IMR-90 (cell line): ENCODE measurements at places on chromosomes 5 and 9. TPM values are rescaled to one million over a fixed set of nuclear protein-coding genes. Genes with fewer than 3 reads are reported as not detected.
A peak's percentile ranks its signal among the peaks of the same experiment; 100 is the strongest.

- peak; percentile 68 for DNase-seq
These were observed 77.4 kb downstream of the ZNF618 start for GRCh38 chr9:113953531-113953930.

DNA sequence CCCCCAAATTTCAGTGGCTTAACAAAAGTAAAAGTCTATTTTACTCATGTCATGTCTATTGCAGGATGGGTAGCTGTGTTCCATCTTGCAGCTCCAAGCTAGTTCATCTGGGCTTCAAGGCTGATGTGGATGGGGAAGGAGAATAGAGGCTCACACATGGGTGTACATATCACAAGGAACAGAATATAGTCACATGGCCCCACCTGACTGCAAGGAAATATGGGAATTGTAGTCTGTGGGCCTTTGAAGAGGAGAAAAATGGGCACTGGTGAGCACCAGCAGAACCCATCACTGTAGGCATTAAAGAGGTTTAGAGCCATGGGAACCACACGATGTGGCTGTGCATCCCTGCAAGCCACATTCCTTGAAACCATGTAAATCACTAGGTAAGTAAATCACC is 17.9 kb upstream of the TRIO start:
- DNase-seq = no peak

- DNase-seq = no peak
These were observed 114.8 kb downstream of the RGS3 start for GRCh38 chr9:113578279-113578865.

GRCh38 chr9:7570107-7570720 is 229.4 kb downstream of the DMAC1 start:
- peak; percentile 33 for DNase-seq

- no peak for DNase-seq
These were observed 163.4 kb downstream of the FER start for GRCh38 chr5:108911055-108911454.

GRCh38 chr9:106639873-106640568 is 222.9 kb upstream of the ZNF462 start:
- no peak for DNase-seq

- DNase-seq = no peak
These were observed 54.9 kb downstream of the FGF1 start for GRCh38 chr5:142630927-142631539.

- no peak for DNase-seq
These were observed 351.7 kb downstream of the ARRDC3 start for GRCh38 chr5:91031402-91031752.

DNA sequence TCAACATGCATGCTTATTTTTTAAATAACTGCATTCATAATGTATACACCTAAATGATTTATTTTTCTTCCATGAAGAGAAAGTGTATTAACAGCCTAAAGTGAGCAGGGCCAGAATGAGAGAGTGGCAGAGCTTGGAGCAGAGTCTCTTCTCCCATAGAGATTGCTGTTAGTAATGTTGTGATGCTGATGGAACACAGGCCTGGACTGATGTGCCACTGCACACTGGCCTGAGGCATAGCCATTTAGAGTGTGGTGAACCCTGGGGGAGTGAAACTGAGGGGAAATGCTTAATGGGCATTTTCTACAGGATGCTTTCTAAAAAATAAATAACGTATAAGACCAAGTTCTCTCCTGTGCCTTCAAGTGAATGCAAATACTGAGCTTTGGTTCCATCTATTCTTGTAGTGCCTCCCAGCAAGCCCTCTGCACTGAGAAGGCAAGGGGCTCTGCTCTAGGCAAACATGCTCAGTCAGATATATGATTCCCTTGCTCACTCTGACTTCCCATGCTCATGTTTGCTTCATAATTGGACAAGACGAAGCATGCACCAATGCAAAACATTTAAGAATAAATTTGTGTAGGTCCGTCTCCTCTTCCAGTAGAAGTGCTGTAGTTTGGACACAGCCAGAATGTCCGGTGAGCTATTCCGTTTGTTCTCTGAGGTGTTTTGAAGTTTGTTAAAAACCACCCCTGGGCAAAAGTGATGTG is 185.7 kb downstream of the PBX3 start:
- DNase-seq = no peak

- DNase-seq = no peak
These were observed 215.1 kb downstream of the SEC61B start for GRCh38 chr9:99437145-99437544.

DNA sequence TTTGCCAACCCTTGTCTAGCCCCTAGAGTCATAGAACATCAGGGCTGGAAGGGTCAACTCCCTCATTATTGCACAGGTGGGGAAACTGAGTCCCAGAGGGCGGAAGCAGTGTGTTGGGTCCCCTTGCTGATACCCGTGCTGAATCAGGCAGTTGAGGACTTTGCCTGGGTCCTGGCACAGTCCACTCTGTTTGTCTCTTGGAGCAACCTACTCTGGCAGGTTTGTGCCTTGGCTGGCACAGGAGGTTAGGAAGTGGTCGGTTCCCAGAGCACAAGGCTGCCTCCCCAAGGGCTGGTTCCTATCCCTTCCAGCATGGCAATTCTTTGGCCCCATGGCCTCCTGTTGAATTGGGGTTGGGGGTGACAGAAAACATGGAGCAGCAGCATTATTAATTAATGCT is 94.5 kb upstream of the SHB start:
- DNase-seq = no peak

DNA sequence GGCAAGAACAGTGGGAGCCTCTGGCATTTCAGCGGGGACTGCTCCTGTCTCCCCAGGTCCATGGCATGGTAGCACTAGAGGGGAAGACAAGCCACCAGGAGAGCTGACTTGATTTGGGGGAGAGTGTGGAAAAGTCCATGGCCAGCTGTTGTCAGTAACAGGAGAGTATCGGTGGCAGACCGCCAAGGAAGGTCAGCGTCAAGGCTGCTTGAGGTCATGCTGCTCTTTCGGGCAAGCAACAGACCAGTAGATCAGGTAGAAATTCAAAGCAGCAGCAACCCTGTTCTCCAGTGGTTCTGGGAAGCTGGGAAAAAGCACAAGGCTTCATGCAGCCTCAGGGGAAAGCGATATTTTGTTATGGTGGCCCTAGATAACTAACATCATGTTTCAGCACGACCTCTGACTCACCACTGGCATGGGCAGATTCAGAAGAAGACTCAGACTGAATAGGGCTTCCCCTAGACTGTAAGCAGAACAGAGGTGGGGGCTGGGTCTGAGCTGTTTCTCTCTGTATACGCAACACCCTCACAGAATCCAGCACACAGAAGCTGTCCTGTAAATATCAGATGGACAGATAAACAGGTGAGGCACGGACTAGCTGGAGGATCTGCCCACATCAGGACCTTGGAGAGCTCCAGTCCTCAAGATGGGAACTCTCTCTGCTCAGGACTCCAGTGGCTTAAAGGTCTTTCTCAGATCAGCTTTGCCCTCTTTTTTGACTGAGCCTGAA is 35.2 kb upstream of the PLEKHG4B start:
- DNase-seq = peak; percentile 52

DNA sequence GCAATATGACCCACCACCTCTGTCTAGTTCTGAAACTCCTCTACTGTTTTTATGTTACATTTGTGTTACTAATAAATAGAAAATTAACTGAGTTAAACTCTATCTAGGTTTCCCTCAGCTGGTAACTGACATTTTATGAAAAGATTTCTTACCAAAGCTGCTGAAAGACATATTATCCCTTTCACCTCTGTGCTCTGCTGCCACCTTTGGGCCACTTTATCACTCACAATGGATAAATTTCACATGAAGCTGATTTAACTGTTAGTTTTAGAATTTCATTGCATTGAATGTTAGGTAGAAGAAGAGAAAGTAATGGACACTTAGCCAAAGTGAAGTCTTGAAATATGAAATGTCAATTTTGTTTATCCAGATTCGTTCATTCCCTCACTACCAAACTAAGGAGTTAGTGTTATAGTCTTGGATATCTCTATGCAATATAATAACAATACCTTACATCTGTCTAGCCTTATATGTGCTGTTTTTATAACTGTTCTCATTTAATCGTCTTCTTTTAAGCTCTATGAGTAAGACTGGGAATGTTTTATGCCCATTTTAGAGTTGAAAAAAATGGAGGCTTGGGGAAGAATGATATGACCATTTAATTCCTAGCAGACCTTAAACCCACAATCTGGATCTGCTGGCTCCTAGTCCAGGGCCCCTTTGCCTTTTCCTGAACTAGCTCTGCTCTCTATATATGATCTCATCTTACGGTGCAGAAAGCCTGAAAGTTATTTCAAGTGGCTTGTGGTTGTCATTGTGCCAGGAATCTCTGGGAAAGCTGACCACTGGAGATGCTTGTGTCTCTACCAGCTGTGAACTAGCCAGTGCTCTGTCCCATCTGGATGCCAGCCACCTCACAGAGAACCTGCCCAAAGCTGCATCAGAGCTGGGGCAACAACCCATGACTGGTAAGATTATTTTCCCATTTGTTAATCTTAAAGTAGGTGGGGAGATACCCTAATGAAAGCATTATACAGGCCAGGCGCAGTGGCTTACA is 97.1 kb downstream of the GOLPH3 start:
- DNase-seq = peak; percentile 59

DNA sequence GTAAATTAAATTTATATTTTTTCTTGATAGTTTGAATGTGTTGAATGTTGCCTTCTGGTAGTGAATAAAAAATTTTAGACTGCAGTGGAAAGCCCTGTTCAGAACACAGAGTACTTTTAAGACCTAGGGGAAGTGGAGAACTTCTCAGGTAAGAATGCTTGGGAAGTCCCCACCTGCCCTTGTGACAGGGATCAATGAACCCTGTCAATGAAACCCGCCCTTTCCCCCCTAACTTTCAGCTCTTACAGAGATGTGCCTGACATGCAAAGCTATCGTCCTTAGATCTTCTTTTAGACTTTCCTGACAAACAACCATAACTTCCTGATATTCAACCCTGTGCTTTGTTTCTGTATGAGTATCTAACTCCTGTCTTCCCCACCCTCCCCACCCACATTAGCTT is 562.7 kb downstream of the TLE4 start:
- no peak for DNase-seq

DNA sequence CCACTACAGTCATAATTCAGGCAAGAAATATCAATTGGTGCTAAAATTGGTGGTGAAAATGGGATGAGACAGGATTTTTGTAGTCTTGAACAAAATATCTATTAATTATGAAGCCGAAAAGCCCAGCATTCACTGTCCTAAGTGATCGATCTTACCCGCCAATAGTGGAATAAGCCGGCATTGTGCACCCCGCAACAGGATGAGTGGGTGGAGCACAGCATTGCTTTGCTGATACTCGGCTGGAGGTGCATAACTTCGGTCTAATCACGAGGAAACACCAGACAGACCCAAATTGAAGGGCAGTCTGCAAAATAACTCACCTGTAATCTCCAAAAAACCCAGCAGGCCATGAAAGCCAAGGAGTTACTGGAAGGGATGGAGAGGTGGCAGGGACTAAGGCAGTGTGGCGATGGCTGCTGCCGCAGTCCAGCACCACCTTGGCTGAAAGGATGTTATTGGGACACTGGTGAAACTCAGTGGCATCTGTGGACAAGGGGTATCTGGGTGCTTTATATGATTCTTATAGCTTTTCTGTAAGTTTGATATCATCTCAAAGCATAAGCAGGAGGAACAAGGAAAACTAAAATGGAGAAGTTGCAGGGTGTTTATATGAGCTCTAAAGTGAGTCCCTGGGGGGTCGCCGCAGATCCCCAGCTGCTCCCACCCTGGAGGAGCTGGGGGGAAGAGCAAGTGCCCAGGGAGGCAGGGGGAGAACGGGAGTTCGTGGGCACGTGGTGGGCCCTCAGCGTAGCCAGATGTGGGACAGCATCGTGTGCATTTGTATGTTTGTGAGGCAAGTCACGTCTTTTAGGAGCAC is 45.2 kb downstream of the AHRR start:
- no peak for DNase-seq

DNA sequence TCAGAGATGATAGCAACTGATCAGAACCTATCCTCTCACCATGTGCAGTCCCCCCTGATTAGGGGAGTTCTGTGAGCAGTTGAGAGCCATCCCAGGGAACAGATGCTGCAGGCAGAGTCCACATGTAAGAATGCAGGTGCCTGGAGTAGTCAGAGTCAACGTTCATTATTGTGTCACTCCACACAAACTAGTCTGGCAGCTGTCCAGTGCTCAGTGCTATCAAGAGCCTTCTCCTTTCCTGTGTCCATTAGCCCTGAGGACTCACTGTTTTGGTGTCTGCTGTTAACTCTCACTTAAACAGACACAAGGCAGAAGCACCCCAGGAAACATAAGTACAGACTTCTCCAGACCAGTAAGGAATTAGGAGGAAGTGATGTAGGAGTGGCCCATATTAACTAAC is 2.5 kb downstream of the SH3TC2 start:
- DNase-seq = peak; percentile 79

DNA sequence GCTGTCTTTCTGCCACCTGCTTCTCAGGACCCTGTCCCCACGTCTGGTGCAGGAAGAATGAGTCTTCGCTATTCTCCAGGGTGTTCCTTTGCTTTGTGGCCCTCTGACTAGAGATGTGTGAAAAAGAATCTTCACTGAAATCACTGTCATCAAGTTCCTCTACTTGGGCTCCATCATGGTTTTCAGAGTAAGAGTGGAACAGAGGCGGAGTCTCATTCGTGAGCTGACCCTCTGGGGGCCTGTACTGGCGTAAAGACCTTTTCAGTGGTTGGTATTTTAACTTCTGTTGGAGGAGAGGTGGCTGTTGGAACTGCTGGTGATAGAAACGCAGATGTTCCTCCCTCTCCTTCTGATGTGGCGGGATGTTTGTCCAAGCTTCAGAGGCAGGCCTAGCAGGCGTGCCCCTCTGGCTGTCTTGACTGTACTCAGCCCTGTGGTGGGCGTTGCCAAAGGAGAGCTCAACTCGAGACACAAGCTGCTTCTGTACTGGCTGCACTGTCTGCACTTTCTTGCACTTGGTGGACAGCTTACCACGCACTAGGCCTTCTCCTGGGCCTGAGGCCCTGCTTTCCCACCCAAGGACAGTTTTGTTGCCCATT is 72.0 kb downstream of the KIF24 start:
- no peak for DNase-seq

DNA sequence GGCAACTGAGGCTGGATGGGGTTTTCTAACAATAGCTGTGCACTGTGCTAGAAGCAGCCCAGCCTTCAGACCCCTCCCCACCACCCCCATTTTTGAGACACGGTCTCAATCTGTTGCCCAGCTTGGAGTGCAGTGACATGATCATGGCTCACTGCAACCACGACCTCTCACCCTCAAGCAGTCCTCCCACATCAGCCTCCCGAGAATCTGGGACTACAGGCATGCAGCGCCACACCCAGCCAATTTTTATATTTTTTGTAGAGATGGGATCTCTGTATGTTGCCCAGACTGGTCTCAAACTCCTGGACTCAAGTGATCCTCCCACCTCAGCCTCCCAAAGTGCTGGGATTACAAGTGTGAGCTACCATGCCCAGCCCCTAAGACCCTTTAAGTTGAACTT is 182.5 kb downstream of the DRD1 start:
- no peak for DNase-seq

Gene PAPPA
- total RNA-seq = 11.7 and 12.4 TPM in 2 replicates

Gene LECT2
- not detected in 2 replicates for total RNA-seq

Gene PROB1
- under 0.01 TPM in 2 replicates for total RNA-seq

Gene DMRT3
- total RNA-seq = not detected in 2 replicates

Gene TENT4A
- total RNA-seq = 5.9 and 8.6 TPM in 2 replicates
